ENCODE measurements at places on chromosomes 5 and 9.

- peak; percentile 61 for DNase-seq
Observed at GRCh38 chr9:97985058-97985861, 2.1 kb downstream of the ANP32B start.

DNA sequence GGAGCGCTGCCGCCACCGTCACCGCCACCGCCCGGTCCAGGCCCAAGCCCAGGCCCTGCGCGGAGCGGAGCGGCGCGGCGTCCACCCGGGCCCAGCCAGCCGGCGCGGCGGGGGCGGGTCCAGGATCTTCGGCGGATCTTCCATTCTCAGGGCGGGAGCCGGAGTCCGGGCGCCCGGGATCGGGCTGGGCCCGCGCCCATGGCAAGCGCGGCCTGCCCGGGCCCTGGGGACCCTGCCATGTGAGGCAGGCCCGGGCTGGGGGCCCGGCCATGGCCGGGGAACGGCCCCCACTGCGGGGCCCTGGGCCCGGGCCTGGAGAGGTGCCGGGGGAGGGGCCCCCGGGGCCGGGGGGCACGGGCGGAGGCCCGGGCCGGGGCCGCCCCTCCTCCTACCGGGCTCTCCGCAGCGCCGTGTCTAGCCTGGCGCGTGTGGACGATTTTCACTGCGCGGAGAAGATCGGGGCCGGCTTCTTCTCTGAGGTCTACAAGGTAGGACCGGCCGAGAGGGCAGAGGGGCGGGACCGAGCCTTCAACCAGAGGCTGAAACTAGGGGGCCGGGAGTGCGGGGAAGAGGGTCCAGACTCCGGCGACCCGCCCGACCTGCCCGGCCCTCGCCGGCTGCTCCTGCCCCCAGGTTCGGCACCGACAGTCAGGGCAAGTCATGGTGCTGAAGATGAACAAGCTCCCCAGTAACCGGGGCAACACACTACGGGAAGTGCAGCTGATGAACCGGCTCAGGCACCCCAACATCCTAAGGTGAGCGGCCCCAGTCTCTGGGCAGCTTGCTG, 482 bp downstream of the TESK1 start:
- DNase-seq = peak; percentile 36

DNA sequence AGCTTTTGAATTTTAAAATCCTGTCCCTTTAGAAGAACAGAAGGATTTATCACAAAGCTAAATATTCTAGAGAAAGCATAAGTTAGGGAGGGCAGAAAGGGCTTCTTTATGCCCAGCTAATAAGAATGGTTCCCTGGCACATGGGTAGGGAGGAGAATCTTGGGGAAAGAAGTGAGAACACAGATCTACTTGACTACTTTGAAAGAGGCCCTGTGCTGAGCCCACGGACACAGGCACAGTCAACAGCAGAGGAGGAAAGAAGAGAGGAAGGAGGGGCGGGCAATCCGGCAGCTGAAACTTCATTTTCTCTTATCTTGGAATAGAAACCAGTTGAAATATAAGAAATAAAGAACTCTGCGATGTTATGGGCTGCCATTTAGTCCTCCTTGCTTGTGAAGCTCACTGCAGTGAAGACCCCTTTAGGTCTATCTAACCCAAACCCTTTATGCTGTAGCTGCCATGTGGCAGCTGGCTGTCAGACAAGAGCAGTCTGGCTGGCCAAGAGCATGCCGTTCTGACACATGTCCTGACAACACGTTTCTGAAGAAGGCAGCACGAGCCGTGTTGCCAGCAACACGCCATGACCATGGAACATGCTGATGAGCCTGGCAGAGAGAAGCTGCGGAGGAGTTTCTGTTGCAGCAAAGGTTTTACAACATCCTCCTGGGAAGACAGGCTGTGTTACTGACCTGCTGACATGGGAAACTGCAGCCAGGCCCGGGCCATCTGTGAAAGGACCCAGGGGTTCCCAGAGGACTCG, 34.2 kb downstream of the ABLIM3 start:
- DNase-seq = no peak

- DNase-seq = no peak
Observed at GRCh38 chr9:21817176-21817575, 14.7 kb downstream of the MTAP start.

GRCh38 chr9:37486256-37486615, 488 bp downstream of the POLR1E start:
- no peak for DNase-seq

DNA sequence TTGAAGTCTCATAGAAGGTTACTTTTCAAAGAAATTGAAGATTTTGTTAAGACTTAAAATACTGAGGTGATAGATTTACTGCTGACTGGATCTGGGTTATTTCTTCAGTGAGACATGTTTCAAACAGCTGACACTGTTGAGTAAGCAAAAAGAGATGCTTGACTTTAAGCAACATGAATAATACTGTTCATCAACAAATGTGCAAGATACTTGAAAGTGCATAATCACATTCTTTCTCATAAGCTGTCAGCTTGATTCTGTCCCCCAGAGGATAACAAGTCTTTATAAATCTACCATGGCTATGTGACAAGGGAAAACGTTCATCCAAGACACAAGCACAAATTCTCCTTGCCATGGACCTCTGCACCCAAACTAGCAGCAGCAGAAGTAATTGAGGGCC, 260.1 kb upstream of the CDH18 start:
- DNase-seq = no peak

DNA sequence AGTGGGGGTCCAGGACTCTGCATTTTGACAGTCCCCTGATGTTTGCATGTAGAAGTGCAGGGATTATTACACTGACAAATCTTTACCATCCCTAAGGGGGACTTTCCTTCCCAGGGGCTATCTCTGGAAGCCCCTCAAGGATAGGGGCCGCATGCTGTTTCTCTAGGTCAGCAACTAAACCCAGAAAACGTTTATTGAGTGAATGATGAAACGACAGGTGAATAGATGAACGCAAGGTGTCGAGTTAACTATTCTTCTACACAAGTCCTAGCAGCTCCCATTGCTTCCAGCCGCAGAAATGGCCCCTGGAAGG, 281 bp upstream of the HSD17B4 start:
- no peak for DNase-seq
